ENCODE measurements at places on chromosomes 1 and 21.

- no peak for DNase-seq
- no peak overlapping the region for H3K27ac ChIP-seq
Measured at GRCh38 chr1:67802565-67802964, 30.7 kb downstream of the GNG12 start.

GRCh38 chr1:227952374-227953021 is 4.8 kb upstream of the WNT9A start:
- peaks cover 54% of the 10 kb centered on the region for H3K27me3 ChIP-seq
- no peak overlapping the region for H3K27ac ChIP-seq
- no peaks in the 10 kb centered on the region for H3K36me3 ChIP-seq
- no peaks in the 10 kb centered on the region for H3K4me1 ChIP-seq
- no peak overlapping the region for H3K4me3 ChIP-seq
- DNase-seq = no peak

GRCh38 chr21:45448810-45449657 is 44.1 kb downstream of the COL18A1 start:
- peak; percentile 94 for DNase-seq
- H3K27ac ChIP-seq = peak overlapping the region; percentile 74
- peaks cover 8% of the 10 kb centered on the region for H3K36me3 ChIP-seq
- peaks cover 83% of the 10 kb centered on the region for H3K4me1 ChIP-seq
- H3K4me3 ChIP-seq = peak overlapping the region; percentile 49

DNA sequence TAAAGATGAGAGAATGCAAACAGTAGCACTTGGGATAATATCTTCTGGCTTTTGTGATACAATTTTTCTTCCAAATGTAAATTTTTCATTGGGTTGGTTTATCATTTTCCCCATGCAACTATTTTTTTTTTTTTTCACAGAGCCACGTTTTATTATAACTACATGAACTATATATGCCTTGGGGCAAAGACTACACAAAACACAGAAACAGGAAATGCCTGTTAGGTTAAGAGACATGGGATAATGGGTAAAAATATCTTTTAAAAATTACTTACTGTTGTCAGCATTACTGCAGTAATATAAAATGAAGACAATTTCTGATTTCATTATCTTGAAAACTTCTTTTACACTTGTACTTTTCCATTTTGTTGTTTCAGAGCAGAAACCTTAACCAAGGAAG is 74.6 kb downstream of the DISP1 start:
- no peaks in the 10 kb centered on the region for H3K36me3 ChIP-seq
- no peaks in the 10 kb centered on the region for H3K27me3 ChIP-seq
- no peak overlapping the region for H3K27ac ChIP-seq
- no peak overlapping the region for H3K4me3 ChIP-seq
- H3K4me1 ChIP-seq = peaks cover 45% of the 10 kb centered on the region

Data from HepG2 (cell line).